ENCODE measurements at places on chromosomes 6 and 20. TPM values are rescaled to one million over a fixed set of nuclear protein-coding genes. Genes with fewer than 3 reads are reported as not detected.

DNPH1 gene
- total RNA-seq: 75.0 TPM

EYS gene
- total RNA-seq: not detected

HLA-DOB gene
- total RNA-seq: not detected

PNPLA1 gene
- not detected for total RNA-seq

DSTN gene
- total RNA-seq: 106 TPM

Data from HepG2 (cell line).